Activated T-helper 17 cell treated with anti-CD3 and anti-CD28 coated beads, Interleukin-2, amount 50 U/mL, for 72 hours (primary cell): ENCODE measurements at places on chromosomes 3 and 15.
A peak's percentile ranks its signal among the peaks of the same experiment; 100 is the strongest.

DNA sequence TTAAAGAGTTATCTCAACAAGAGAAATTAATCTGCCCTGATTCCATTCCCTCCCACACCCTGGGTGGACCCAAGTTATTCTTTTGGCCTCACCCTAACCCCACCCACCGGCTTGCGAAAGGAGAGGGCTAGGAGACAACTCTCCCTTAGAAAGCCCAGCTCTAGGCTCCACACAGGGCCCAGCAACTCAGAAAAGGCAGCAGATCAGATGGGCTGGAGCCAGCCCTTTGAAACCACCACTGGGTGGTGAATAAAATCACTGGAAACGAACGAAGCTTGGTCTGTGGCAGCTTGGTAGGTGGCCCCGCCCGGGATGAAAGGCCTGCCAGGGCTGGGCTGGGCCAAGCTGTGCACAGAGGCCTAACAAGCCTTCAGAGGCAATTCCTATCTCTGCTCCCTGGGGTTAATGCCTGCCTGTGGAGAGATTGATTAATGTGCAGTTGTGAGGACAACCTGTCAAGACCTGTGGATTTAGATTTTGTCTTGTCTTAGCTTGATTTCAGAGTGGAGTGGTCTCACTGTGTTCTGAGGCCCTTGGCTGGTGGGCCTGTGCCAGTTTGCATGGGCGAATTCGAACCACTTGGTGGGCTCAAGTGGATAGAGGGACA is 38.8 kb downstream of the BHLHE40 start:
- no peak for ATAC-seq

DNA sequence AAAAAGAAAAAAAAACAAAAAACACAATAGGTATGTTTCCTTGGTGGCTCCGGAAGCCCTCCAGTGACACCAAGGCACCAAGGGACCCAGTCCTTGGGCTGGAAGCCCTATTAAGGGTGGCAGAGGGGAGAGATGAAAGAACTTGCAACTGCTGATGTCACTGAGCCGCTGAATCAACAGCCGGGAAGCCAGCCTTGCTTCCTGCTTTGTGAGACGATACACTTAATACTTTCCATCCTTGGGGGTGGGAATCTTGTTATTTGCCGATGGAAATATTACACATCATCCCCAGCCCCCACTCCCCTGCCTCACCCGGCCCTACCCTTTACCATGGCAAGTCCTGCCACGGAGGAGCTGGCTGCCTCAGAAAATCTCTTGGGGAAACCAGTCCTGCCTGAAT is 5.6 kb upstream of the ISLR2 start:
- no peak for ATAC-seq

GRCh38 chr3:174198199-174198598 is 660.9 kb upstream of the NAALADL2 start:
- ATAC-seq: no peak

DNA sequence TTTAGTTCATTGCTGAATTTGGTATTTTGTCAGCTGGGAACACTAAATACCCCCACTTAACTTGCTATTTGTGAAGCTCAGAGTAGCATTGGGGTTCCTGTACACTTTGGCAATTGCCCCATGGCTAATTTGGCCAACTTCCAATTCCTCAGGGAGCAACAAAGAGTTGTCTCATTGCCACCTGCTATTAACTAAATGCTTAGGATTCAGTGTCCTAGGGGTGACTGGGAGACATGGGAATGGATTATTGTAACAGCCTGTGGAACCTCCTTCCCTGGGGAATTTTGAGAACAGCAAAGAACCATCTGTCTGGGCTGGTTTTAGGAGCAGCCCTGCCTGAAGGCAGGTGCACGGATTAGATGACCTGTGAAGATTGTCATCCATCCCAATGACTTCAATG is 437.4 kb upstream of the TPRG1 start:
- no peak for ATAC-seq

GRCh38 chr3:157354722-157355121 is 81.9 kb upstream of the PTX3 start:
- ATAC-seq: no peak

DNA sequence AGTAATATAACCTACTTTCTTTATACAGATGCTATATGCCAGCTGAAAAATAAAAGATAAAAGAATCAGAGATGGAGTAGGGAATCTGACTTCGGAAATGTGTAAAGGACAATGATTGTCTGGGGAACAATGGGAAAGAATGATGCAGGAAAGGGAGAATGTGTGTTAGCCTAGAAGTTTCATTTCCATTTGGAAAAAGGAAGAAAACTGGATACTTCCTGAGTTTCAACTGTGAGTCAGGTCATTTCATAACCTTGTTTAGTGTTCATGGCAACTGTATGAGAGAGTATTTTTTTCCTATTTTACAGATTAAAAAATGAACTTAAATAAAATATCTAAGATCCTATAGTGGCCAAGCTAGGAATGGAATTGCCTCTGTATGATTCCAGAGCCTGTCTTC is 261.3 kb upstream of the NECTIN3 start:
- ATAC-seq: no peak

DNA sequence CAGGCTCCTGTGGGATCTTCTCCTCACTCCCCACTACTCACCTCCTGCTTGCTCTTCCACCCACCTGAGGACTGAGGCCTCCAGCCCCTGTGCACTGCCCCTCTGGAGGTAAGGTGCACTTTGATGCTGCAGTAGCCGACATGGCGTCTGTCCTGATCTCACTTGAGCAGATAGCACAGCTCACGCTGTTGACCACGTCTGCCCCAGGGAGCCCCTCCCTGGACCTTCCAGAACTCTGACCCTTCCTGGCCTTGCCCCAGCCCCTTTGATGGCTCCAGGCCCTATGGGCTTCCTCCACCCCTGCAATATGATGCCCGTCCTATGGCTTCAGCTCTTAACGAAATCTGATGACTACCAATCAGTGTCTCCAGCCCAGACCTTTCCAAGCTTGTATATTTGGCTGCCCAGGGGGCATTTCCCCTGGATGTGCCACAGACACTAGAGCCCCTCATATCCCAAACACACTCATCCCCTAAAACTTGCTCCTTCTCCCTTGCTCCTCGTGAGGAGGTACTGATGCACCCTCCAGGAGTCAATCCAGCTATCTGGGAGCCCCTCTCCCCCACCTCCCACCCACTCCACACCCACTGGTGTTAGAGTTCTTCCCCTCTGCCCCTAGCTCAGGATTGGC is 27.1 kb downstream of the KY start:
- ATAC-seq: no peak

- peak; percentile 28 for ATAC-seq
These were observed 857 bp downstream of the AEN start for GRCh38 chr15:88621789-88622604.

DNA sequence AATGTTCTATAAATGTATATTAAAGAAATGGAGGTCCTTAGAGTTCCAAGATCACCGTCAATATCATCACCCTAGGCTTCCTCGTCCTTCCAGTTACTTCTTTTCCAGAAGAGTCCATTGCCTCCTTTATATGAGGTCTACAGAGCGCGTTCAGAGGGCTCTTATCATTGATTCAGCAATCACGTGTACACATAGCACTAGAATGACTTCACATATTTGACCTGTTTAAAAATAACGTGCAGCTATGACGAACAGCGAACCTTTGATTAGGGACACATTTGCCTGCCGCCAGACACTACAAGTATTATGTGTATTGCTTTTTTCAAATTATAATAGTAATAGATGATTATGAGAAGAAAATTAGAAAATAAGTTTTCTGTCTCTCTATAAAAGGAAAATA is 26.0 kb downstream of the IGF1R start:
- no peak for ATAC-seq

GRCh38 chr3:27535809-27536392 is 51.7 kb upstream of the SLC4A7 start:
- no peak for ATAC-seq

- ATAC-seq: no peak
These were observed 257.6 kb upstream of the TLE3 start for GRCh38 chr15:70355275-70355795.

- ATAC-seq: no peak
These were observed 289.9 kb downstream of the CTNNB1 start for GRCh38 chr3:41489231-41489630.

DNA sequence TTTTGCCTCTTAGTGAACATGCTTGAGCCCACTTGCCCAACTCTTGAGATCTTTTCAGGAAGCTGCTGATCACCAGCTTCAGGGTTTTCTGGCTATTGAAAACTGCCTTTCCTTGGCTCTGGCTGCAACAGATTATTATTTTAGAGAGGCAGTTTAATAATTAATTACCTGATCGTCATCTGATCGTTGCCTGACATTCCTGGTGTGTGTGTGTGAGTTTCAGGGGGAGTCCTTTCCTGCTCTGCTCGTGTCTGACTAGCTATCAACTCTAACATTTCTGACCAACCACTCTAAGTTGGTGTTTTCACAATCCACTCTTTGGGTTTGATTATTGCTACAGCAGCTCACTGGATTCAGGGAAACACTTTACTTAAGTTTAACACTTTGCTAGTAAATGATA is 84.3 kb upstream of the SPATA16 start:
- no peak for ATAC-seq

DNA sequence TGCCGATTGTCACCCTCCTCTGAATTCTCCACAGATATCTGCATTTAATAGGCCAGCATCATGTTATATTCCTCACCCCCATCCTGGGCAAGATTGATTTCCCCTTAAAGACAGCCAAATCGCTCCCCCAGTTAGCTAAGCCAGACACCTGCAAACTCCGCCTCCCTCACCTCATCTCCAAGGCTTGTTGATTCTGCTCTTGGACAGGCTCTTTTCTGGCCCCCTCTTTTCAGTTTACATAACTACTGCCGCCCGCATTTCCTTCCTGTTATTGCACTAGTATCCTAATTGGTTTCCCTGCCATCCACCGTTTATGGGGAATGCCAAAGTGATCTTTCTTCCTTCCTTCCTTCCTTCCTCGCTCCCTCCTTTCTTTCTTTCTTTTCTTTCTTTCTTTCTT is 214.7 kb upstream of the MRPL3 start:
- ATAC-seq: no peak

- peak; percentile 44 for ATAC-seq
These were observed 184.9 kb upstream of the LPP start for GRCh38 chr3:187968883-187969580.

GRCh38 chr3:98902351-98902740 is 851 bp upstream of the DCBLD2 start:
- no peak for ATAC-seq

GRCh38 chr3:152910966-152911365 is 76.0 kb downstream of the P2RY1 start:
- no peak for ATAC-seq

GRCh38 chr3:55549177-55549576 is 62.1 kb upstream of the WNT5A start:
- no peak for ATAC-seq

DNA sequence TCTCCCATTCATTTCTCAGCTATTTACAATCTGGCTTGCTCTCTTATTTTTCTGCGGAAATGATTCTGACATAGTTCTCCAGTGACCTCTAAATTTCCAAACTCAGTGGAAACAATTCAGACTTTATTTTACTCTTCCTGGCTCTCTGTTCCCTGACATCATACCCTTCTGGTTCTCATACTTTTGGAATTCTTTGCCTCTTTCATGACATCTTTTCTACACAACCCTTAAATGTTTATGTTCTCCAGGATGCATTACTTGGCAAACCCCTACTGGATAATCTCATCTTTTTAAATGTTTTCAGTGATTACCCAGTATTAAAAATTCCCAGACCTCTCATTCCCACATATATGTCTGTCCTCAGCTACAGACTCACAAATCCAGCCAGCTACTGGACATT is 23.9 kb upstream of the PLSCR4 start:
- ATAC-seq: no peak

GRCh38 chr3:24867783-24868182 is 373.1 kb upstream of the THRB start:
- no peak for ATAC-seq

- ATAC-seq: peak; percentile 59
These were observed at the start of the genes CLCN2 and POLR2H for GRCh38 chr3:184361532-184361931. CLCN2 (minus strand) TSS chr3:184361605; CDS start chr3:184361479, 126 bp downstream. POLR2H (plus strand) TSS chr3:184361710; CDS start chr3:184363493, 1,783 bp downstream.

GRCh38 chr3:99720985-99721632 is 82.7 kb downstream of the COL8A1 start:
- ATAC-seq: no peak

GRCh38 chr3:68135067-68135466 is 480.7 kb upstream of the SUCLG2 start:
- no peak for ATAC-seq
